ENCODE measurements at places on chromosomes 2 and 18.

GRCh38 chr2:71066856-71067255 lies 1.6 kb upstream of the NAGK start:
- no peak for DNase-seq

DNA sequence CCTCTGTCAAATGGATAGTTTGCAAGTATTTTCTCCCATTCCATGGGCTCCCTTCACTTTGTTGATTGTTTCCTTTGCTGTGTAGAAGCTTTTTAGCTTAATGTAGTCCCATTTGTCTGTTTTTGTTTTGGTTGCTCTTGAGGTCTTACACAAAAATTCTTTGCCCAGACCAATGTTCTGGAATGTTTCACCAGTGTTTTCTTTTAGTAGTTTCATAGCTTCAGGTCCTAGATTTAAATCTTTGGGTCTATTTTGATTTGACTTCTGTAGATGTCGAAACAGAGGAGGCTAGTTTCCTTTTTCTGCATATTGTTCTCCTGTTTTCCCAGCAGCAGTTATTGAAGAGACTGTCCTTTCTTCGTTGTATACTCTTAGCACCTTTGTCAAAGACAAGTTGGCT lies 351.6 kb downstream of the PTPRM start:
- no peak for DNase-seq

GRCh38 chr2:214103276-214104001 lies 307.4 kb upstream of the VWC2L start:
- no peak for DNase-seq

DNA sequence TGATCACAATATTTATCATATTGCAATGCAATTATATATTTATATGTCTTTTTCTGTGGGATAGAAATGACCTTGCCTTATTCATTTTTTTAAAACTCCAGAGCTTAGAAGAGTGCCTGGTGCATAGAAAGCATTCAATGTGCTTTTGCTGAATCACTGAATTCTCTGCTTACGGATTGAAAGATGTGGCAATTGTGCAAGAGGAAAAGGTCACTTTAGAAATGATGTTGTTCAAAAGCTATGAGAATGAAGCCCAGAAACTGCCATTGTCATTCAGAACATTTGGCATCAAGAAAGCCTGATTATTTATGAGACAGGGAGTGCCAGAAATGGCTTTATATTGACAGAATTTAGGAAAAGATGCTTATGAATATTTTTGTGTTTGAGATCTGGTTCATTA lies 678.6 kb upstream of the CDH2 start:
- peak; percentile 22 for DNase-seq

Measured in GM04504 (cell line).